ENCODE measurements at places on chromosomes 1 and 21.
A peak's percentile ranks its signal among the peaks of the same experiment; 100 is the strongest.

DNA sequence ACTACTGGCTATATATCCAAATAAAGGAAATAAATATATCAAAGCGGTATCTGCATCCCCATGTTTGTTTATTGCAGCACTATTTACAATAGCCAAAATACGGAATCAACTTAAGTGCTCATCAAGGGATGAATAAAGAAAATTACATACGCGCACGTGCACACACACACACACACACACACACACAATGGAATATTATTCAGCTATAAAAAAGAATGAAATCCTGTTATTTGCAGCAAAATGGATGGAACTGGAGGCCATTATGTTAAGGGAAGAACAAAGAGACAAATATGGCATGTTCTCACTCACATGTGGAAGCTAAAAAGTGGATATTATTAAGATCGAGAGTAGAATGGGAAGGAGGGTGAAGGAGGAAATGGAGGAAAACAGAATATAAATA is 20.2 kb downstream of the COPA start:
- DNase-seq, result no peak

GRCh38 chr1:59359325-59359724 is 62.4 kb downstream of the FGGY start:
- no peak for DNase-seq

DNA sequence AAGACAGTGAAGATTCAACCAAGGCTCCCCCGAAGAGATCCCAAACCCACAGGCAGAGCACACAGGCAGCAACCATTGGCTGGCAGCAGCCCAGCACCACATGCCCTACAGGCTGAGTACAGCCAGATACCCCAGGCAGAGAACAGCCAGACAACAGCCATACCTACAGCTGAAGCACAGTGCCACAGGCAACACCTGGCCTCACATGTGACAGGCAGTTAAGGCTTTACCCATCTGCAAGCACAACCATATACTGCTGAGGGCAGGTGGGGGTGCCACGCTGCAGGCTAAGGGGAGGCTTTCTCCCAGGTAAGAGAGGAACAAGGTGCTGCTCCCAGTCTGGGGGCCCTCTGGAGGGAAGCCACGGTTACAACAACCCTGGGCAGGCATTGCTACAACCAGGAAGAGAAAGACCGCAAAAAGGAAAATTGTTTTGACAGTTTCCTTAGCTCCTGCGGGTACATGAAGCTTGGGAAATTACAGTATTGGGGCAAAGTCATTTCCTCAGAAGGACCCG is 12.3 kb downstream of the CHIT1 start:
- no peak for DNase-seq

DNA sequence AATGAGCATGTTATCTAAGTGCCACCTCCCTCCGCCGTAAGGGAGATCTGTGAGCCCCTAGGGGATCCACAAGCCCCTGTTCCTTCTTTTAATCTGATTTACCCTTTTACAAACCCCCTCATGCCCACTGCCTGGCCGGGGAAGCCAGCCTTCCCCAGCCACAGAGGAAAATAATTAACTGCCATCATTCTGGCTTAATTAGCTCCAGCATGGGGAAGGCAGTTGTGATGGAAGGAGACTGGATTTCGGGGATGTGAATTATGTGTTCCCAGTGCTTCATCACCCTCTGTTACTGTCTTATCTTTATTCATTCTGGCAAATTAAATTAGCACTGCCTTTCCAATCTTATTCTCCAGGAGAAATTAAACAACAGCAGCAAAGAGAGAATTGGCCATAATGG is 135.8 kb downstream of the PTPRU start:
- DNase-seq, result no peak

DNA sequence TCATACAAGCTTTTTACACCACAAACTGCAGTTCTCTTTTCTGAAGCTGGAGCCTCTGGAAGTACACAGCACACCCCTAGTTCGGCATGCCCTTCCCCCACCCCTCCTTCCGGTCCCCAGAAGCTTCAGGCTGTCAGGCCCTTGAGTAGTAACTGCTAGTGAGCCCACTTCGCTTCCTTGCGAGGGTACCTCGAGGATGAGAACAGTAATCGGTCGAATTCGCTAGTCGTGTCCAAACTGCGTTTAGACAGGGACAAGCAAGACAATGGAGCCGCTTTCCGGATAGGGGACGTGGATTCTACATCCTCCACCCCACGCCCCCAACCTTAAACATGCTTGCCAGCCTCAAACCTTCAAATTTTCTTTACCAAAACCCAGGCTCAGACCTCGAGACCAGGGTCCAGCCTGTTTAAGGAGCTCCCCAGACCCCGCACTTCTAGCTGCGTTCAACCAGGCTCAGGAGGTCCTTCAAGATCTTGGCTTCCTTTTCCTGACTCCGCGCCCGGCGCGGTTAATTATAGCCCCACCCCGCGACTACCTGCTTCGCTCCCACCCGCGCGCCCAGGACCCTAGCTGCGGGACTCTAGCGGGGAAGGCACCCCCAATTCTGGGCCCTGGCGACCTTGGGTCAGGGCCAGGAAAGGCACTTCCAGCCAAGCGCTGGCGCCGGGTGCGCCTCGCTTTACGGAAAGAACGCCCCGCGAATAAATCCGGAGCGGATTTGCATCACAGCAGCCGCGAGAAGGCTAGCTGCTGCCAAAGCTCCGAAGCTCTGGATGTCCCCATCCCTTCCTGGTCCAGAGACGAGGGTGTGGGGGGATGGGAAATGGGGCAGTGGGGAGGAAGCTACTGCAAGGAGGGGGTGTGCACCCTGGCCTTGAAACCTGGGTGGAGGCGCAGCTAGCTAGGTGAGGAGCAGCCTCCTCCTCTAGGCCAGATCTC is 8.1 kb upstream of the TSPAN1 start:
- no peak for DNase-seq

DNA sequence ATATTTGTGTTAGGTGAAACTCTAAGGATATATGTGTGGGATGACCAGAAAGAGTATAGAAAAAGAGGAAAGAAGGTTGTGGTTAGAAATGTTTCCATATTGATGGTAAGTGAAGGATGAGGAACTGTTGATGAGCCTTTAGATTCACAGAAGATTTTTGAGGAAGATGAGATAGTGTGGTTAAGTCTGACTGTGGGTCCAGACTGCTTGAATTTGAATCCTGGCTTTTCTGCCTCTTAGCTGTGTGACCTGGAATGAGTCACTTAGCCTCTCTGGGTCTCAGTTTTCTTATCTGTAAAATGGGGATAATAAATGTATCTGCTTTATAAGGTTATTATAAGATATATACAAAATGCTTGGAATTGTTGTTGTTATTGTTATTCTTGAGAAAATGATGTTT is 27.5 kb downstream of the RGL1 start:
- DNase-seq, result no peak

GRCh38 chr1:66535853-66536252 is 1.9 kb downstream of the SGIP1 start:
- no peak for DNase-seq

GRCh38 chr1:73205294-73205973 is 923.1 kb upstream of the NEGR1 start:
- DNase-seq, result no peak

DNA sequence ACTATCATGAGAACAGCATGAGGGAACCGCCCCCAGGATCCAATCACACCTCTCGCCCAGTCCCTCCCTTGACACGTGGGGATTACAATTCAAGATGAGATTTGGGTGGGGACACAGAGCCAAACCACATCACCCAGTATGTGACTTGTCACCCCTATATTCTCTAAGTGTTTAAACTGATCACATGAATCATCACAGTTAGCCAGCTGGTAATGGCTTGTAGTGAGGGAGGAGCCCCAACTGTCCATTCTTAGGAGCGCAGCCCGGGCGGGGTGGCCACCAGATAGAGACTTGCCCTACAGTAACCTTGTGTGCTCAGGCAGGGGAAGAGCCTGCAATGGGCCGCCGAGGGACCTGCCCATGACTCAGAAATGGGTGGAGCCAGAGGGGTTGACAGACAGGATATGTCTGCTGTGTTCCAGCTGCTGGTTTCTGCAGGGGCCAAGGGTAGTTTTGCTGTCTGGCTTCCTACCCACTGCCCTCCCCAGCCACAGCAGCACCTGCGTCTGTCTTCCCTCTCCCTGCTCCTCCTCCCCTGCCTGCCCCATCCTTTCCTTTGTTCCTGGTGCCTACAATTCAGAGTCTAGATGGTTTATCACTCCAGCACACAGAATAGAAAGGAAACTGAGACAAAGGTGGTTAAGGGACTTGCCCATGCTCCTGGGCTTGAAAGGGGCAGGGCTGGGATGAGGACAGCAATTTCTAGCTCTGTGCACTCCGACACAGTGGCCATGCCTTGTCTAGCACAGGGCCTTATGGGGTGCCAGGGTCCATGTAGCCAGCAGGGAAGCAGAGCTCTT is 9.2 kb downstream of the ABCG1 start:
- peak; percentile 95 for DNase-seq

- DNase-seq, result no peak
Observed at GRCh38 chr1:185463433-185463832, 146.4 kb upstream of the IVNS1ABP start.

DNA sequence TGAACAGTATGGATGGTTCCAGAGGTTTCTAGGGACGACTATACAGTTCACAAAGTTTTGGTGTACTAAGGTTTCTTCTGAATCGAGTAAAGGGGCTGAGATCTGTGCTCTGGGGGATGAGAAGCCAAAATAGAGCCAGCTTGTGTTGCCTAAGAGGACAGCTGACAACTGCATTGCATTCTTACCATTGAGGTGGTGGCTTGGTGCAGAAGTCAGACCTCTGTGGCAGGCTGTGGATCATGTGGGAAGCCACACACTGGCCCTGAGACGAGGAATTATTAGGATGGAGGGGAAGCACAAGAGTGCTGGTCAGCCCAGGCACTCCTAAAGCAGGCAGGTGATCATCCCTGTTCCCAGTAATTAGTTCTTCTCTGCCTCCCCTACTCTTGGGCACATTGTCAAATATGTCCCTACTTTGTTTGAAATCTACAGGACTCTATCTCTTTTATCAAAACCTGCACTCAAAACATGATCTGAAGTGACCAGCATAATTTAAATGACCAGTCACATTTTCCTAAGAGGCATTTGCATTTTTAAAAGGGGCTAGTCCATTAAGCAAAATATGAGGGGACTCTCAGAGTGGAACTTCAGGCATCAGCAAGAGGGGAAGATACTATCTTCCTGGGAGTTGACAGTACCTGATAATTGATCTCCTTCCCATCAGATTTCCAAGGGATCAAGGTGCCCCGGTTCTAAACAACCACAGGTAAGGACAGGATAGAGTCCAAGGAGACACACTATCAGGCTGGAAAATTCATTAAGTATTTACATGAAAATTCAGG is at the start of gene FCRLB:
TSS of gene FCRLB (plus strand) at position 589 of the 782 bp plus-strand sequence. CDS start 1,129 bp downstream, outside the sequence.
- DNase-seq, result no peak

DNA sequence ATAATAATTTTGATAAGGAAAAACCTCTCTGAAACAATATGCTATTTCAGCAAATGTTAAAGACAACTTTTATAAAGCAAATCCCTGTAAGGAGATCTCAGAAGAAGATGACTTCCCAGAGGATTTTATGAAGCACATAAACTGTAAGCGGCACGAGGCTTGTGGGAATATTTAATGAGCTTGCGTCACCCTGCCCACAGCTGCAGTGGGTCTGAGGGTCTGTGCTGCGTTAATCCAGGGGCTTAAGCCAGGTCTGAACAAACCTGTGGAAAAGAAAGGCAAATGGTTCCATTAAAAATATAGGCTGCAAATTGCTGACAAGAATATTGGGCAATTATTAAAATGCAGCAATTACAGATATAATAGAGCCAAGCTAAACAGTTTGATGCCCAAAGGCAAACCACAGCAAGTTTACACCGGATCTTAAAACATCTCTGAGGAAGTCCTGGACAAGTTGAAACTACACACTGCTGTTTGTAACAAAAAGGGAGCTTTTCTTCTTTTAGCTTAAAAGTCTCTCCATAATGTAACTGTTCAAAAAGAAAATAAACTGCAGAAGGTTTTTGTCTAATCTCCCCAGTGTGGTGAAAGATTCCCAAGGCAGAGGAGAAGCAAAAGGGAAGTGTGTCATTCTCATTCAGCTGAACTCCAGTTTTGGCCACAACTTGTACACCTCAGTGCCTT is 21.8 kb downstream of the TGFBR3 start:
- no peak for DNase-seq

GRCh38 chr21:42232176-42232825 is 13.4 kb downstream of the ABCG1 start:
- no peak for DNase-seq

GRCh38 chr1:116954440-116954839 is 44.7 kb downstream of the PTGFRN start:
- no peak for DNase-seq

DNA sequence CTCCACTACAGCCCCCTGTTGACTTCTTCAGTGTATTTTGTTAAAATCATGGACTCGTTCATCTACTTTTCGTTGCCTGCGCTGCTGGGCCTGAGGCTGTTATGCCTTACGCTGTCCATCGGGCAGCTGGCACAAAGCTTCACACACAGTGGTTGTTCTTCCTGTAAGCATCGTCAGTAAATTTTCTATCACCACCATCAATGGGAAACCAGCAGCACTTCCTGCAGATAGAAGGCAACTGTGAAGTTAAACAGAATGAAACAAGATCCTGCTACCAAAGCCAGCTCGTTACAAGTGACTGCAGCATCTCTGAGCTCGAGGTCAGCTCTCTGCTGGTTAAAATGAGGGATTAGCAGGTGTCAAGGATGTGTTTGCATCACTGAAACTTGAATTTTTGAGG is 21.9 kb upstream of the PADI6 start:
- DNase-seq, result no peak

- DNase-seq, result no peak
Observed at GRCh38 chr1:57485643-57486042, 61.8 kb upstream of the DAB1 start.

GRCh38 chr1:240776237-240776636 is 164.3 kb upstream of the GREM2 start:
- DNase-seq, result no peak

GRCh38 chr1:53521924-53522552 is 62.8 kb downstream of the DMRTB1 start:
- no peak for DNase-seq

- no peak for DNase-seq
Observed at GRCh38 chr1:183711741-183712361, 58.7 kb upstream of the APOBEC4 start.

DNA sequence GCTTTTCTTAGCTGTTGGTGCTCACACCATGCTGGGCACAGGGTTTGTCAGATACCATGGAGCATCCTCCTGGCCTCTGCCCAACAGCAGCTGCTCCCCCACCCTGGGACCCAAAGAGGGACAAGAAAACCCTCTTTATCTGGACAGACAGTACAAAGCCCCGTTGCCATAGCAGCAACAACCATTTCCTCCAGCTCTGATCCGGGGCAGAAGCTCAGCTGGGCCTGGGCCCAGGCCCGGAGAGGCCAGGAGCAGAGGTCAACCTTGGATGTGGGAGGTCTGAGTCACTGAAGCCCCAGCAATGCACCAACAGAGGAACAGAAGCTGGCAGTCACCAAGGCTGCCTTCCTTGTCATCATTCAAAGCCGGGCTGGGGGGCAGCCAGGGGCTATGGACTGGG is 228.4 kb upstream of the POU3F1 start:
- no peak for DNase-seq

DNA sequence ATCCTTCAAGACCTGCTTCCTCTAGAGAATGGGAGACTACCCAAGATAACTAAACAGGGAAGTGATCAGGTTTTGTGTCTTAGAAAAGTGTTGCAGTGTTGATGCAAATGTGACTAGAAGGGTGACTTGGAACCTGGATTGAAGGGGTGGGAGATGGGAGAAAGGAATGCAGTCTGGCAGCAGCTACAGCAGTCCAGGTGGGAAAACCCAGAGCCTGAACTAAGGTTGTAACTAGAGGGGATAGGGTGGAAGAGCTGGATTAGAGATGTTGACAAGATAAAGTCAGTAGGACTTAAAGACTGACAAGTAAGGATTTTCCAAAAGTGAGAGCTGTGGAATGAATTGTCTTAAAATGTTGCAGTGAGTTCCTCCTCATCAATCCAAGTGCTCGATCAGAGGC is 7.1 kb upstream of the SHISA4 start:
- no peak for DNase-seq

Data from effector memory CD4-positive, alpha-beta T cell (primary cell).